ENCODE measurements at places on chromosomes 13 and 19.

DNA sequence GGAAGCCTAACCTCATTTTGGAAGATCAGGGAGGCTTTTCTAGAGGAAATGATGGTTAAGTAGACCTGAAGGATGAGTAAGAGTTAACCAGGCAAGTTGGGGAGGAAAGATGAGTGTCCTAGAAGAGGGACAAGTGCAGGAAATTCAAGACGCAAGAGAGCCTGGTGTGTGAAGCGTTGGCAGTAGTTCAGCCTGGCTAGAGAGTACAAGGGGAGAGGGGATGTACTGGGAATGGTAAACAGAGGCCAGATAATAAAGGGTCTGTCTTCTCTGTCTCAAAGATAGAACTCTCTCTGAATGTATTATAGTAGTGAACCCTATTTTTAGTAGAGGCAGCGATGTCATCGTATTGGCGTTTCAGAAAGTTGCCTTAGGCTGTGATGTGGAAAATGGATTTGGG lies 9.7 kb downstream of the DPY19L3 start:
- no peak for DNase-seq

DNA sequence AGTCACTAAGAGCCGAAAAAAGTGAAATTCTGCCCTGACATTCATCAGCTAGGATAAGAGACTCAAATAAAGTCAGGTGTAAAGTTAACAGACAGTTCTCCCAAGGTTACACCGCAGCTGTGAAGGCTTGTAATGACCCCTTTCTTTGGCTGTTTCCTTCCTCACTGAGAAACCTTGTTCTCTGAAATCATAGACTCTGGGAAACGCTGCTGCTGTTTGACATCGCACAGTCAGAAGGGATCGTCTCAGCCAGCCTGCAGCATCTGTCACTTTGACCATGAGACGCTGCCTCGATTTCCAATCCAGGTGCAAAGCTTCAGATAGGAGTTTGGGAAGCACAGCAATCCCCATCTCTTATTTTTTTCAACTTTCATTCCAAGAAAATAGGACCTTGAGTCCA lies 678 bp downstream of the BCAT2 start:
- DNase-seq: no peak

GRCh38 chr19:38316477-38317067 lies 825 bp upstream of the YIF1B start:
- DNase-seq: no peak

DNA sequence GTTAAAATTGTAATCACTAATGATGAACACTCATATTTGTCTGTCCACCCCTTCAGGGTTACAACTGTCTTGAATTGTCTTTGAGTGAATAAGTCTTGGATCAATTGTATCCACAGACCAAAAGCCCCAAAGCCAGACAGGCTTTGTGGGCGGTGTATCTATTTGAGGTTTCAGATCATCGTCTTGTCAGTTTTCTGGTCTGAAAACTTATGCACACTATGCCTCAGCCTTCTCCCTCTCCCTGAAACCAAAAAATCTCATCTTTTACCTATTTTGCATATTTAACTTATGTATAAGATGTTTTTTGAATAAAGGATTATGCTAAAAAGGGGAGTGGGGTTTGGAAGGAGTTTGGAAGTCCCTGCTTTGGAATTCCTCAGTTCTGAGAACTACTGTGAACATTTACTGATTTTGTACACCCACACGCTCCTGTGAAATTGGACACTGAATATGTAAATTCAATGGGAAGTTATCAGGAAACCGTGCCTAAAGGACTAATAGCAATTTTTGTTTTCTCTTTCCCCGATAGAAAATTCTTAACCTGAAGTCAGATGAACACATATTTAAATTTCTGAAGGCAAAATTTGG lies 52.1 kb downstream of the DPY19L3 start:
- no peak for DNase-seq

DNA sequence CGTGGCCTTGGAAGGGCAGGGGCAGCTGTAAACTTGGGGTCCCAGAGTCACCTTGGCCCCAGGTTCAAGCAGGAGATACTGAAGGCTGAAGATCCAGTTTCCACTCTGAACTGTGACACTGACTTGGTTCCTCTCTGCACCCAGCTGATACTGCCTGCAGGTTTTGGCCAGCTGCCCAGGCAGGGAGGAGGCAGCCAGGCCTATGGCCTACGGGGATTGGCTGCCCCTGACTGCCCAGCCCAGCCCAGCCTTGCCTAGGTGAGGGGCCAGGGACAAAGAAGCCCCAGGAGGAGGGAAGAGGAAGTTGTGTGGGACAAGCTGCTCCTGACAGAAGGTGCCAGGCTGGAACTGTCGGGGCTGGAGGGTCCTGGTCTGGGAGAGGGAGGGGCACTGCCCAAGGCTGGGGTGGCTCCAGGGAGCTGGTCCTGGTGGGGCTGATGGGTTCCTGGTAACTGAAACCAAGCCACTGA lies 51.7 kb upstream of the CYP4F8 start:
- DNase-seq: no peak

- DNase-seq: no peak
These were observed 59.7 kb upstream of the TNFRSF19 start for GRCh38 chr13:23510544-23510916.

DNA sequence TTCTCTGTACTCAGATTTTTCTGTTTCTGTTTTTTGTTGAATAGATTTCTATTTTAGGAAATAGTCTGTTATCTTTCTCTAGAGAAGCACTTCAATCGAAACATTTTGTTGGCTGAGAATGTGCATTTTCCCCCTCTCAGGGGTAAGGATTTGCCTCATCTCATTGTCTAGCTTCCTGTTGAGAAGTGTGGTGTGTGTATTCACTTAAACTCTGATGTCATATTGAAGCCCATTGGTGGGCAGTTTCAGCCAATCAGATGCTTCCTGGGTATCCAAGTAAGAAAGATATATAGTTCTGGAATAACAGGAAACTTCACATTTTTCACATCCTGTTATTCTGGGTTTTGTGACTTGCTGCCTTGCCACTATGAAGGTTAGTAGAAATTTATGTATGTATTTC lies 87.6 kb downstream of the ARHGEF7 start:
- peak; percentile 62 for DNase-seq

DNA sequence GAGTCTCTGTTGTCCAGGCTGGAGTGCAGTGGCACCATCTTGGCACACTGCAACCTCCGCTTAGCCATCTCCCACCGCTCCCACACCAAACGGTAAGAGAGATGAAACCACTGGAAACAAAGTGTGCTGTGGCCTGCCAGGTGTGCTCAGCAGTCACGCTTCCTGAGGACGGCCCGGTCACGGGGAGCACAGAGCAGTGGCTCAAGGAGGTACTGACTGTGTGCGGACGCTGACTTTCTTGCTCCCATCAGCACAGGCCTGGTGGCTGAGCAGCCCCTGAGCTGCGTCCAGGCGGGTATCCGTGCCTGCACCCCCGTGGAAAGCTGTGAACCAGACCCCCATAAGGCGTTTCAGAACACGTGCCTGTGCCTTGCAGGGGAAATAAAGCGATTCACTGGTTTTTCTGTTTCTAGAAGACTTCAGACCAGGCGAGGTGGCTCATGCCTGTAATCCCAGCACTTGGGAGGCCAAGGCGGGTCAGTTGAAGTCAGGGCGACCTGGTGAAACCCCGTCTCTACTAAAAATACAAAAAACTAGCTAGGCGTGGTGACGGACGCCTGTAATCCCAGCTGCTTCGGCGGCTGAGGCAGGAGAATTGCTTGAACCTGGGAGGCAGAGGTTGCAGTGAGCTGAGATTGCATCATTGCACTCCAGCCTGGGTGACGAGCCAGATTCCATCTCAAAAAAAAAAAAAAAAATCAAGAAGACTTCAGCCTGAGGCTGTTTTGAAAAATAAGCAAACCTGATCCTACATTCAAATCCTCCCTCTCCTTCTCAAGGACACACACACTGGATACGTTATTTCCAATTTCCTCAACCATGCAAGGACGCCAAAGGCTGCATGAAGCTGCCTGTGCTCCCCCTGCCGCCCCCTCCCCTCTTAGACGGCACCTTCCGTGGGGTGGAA lies 25.5 kb downstream of the ADPRHL1 start:
- DNase-seq: no peak

DNA sequence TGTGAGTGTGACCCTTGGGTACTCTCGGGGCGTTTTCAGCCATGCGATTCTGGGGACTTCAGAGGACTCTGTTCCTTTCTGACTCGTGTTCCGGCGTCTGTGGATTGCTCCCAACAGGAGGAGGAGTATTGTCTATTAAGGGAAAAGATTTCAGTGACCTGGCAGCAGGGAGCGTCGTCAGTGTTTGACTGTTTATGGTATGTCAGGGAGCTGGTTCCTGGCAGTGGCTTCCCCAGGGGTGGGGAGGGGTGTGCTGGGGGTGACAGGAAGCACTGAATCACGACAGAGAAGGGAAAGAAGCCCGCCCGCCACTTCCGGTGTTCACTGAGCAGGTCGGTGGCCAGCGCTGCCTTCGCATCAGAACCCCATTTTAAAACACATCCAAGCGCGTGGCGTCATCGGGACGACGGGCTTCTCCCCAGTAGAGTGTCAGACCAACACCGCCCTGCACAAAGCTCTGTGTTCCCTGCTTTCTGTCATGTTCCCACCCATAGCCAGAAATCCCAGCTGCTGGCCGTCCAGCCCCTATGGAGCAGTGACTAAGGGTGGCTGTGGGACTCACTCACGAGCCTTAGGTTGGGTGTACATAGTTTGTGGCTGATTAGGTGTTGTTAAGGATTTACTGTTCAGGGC lies 33.8 kb downstream of the COL4A2 start:
- peak; percentile 41 for DNase-seq

DNA sequence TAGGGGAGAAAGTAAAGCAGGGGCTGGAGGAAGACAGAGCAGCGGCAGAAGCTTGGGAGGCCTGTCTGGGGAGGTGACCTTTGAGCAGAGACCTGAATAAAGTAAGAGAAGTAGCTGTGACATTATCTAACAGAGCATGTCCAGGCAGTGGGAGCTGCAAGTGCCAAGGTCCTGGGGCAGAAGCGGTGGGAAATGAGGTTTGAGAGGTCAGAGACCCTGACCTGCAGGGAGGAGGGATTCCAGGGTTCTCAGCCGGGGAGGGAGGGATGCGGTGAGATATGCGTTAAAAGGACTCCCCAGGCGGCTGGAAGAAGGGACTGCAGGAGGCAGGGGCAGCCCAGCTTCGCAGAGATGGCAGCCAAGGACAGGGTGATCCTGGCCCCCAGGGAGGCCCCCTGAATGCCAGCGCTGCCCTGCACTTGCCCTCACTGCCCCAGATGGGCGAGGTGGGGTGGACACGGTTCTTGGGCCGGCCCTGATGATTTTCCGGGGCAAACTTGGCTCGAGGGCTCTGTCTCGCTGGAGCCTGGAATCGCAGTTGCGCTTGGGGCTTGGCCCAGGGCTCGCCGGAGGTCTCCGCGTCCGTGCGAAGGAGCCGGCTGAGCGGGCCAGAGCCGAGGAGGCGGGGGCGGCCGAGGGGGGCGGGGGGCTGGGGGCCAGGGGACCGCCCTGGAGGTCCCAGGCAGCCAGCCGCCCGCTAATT lies 3.2 kb downstream of the CRLF1 start:
- DNase-seq: no peak

- DNase-seq: no peak
These were observed 111.6 kb downstream of the NHLRC3 start for GRCh38 chr13:39149896-39150295.

GRCh38 chr13:90415902-90416301 lies 931.6 kb upstream of the MIR17HG start:
- no peak for DNase-seq

DNA sequence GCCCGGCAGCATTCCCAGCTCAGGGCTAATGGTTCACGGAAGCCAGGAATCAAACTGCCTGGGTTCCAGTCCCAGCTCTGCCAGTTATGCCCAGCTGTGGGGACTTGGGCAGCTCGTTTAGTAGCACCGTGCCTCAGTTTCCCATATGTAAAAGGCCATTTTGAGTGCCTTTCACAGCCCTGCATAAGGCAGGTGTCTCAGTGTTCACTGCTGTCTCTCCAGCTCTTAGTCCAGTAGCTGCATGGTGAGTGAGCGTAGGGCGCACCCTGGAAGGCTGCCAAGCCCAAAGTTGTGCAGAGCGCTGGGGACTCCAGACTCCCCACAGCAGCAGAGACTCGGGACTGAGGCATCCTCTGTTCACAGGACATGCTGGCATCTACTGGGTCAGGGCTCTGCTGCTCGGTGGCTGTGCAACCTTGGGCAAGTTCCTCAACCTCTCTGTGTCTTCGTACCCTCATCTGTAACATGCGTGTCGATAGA lies 5.5 kb downstream of the RPL28 start:
- DNase-seq: no peak

DNA sequence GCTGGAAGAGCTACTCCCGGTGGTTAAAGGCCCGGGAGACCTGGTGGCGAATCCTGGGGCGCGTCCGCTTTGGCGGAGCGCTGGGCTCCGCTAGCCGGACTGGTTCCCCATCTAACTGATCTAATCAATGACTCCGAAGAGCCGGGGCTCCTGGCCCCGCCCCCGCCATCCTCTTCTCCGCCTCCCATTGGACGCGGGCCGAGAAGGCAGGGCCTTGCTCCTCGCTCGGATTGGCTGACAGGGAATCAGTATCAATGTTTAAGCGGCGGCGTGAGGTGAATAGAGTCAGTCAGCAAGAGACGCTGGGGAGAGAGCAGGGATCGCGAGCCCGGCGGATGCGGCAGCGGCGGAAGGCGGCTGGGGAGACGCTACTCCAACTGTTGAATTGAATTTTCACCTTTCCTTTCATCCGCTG lies 1.7 kb upstream of the PCDH17 start:
- peak; percentile 43 for DNase-seq

- DNase-seq: peak; percentile 37
These were observed 5.0 kb downstream of the ZSCAN5A start for GRCh38 chr19:56309511-56310185.

- DNase-seq: no peak
These were observed 159.4 kb downstream of the KCNRG start for GRCh38 chr13:50174630-50175029.

GRCh38 chr13:80873589-80873988 lies 532.7 kb upstream of the SPRY2 start:
- no peak for DNase-seq

- no peak for DNase-seq
These were observed 353.1 kb downstream of the EFNB2 start for GRCh38 chr13:106182404-106182803.

DNA sequence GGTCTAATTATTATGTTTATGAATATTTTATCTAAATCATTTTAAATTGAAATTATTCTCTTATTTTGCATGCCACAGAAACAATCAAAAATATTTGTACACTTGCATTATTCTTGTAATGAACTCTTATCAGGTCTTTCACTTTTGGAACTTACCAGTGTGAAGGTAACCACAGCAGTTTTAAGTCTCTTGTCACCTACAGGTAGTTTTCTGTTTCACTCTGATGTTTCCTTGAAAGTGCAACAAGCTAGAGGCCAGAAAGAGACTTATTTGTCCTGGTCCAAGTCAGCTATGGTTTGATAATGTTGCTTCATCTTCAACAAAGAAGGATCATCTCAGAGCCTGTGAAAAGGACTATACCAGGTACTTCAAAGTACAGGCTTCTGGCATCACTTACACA lies 133.4 kb upstream of the NBEA start:
- DNase-seq: no peak

GRCh38 chr13:45350152-45350551 lies 9.2 kb upstream of the TPT1 start:
- DNase-seq: no peak

- DNase-seq: peak; percentile 95
These were observed 34.2 kb upstream of the TMEM255B start for GRCh38 chr13:113724780-113725315.

GRCh38 chr13:66895780-66896179 lies 334.4 kb downstream of the PCDH9 start:
- DNase-seq: no peak

All from naive thymus-derived CD4-positive, alpha-beta T cell (primary cell).